Mammary microvascular endothelial cell (primary cell): ENCODE measurements at places on chromosomes 1 and 21. TPM values are rescaled to one million over a fixed set of nuclear protein-coding genes. Genes with fewer than 3 reads are reported as not detected.

The MEX3A gene
- total RNA-seq, result 1.8 and 2.8 TPM in 2 replicates

The CCSAP gene
- total RNA-seq, result 5.8 and 5.9 TPM in 2 replicates

The AJAP1 gene
- 0.98 and 1.00 TPM in 2 replicates for total RNA-seq

The TCP10L gene
- total RNA-seq, result not detected in 2 replicates

The MTF2 gene
- total RNA-seq, result 12.5 and 18.8 TPM in 2 replicates

The SYTL1 gene
- 0.27 and 0.30 TPM in 2 replicates for total RNA-seq

The FCRL2 gene
- not detected in 2 replicates for total RNA-seq

The SELE gene
- total RNA-seq, result 2.6 and 3.0 TPM in 2 replicates

The FAM163A gene
- 0.30 and 0.47 TPM in 2 replicates for total RNA-seq

The HMCN1 gene
- 0.87 and 2.5 TPM in 2 replicates for total RNA-seq

The FCER1G gene
- total RNA-seq, result not detected in 2 replicates

The YIPF1 gene
- total RNA-seq, result 16.5 and 17.2 TPM in 2 replicates

The TNFRSF9 gene
- total RNA-seq, result 0.89 and 1.5 TPM in 2 replicates

The S100A8 gene
- not detected in 2 replicates for total RNA-seq

The SEMA6C gene
- 9.9 and 15.7 TPM in 2 replicates for total RNA-seq

The TNFAIP8L2 gene
- 1.1 and 1.2 TPM in 2 replicates for total RNA-seq

The ACTL8 gene
- total RNA-seq, result not detected in 2 replicates

The C1orf56 gene
- 2.5 and 3.9 TPM in 2 replicates for total RNA-seq
